CD4-positive, alpha-beta T cell treated with Interleukin-21 for 1 hour (primary cell): ENCODE measurements at places on chromosomes 4 and X.

- no peak for DNase-seq
These were observed 57.6 kb downstream of the N4BP2 start for GRCh38 chr4:40114206-40114605.

DNA sequence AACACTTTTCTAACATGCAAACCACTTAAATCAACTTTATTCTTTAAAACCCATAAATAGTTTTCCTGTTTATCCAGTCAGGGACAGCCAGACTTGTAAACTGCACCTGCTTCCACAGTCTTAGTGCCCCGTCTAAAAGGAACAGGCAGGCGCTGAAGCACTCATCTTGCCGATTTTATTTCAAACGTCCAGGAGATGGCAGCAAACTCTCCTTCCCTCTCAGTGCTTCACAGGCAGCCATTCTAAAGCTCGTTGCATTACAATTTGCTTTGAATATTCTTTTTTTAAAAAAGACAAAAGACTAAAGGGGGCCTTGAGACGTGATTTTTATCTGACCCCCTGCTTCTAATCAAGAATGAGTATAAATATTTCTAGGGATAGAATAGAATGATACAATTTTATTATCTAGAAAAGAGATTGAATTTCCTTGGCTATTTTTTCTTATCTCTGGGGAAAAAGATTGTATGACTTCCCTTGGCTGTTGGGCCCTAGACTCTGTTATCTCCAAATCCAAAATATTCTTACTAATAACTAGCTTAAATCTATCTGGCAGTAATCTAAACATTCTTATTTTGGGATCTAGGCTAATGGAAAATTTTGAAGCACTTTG is 93.6 kb upstream of the MYOZ2 start:
- DNase-seq = peak; percentile 69

DNA sequence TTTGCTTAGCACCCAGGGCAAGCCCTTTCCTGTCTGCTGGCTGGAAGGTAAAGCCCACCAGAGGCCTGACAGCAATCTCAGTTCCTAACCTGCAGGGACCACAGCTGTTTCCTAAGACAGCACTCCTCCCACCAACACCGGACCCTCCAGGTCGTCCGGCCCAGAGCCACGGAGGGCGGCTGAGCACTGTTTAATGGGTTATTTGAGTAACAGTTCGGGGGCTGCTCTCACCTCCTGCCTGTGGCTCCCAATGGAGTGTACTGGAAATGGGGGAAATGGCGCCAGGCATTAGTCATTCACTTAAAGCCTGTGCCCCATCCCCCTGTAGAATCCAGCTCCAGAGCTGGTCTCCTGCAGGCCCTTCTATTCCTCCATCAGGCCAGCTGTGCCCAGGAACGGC is 81.6 kb upstream of the ADRA2C start:
- DNase-seq = no peak

DNA sequence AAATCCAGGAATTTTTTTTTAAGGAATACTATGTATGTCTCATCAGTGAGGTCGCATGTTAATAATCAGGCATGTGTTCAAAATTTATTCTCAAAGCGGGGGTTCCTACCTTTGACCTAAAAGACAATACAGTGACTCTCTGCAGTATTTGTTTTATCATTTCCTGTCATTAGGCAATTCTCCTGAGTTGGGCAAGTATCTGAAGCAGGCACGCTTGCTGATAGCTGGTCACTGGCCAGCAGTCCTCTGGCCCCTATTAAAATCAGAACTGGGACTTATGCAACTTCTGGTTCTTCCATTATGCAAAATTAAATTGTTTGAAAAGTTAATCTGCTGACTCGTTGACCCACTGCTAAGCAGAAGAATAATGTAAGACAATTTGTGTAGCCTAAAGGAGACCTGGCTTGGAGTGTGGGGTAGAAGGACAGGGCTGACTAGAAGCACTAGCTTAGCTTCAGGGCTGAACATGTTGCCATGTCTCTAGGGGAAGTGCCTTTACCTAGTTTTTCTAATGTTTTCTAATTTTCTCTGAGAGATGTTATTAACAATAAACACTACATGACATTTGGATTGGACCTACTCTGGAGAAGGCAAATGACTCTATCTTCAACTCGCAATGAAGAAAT is 36.0 kb upstream of the GABRA2 start:
- no peak for DNase-seq

GRCh38 chrX:68947882-68948605 is 119.2 kb downstream of the EFNB1 start:
- no peak for DNase-seq

- DNase-seq = no peak
These were observed 263.2 kb upstream of the ITM2A start for GRCh38 chrX:79630033-79631009.

DNA sequence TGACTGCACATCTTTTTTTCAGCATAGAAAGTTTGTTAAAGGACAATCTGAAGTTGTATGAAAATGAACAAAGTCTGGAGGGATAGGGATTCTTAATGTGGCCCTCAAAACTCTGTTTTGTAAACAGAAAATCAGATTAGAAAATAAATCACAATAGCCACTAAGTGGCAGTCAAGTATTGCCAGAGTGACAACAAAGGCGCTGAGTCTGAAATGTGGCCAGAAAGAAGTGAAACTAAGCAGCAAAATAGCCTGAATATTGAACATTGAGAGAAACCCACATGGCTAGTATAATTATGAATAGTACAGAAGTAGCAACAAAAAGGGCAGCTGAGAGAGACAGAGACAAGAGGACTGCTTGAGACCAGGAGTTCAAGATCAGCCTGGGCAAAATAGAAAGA is 81.1 kb upstream of the CT45A1 start:
- DNase-seq = no peak

DNA sequence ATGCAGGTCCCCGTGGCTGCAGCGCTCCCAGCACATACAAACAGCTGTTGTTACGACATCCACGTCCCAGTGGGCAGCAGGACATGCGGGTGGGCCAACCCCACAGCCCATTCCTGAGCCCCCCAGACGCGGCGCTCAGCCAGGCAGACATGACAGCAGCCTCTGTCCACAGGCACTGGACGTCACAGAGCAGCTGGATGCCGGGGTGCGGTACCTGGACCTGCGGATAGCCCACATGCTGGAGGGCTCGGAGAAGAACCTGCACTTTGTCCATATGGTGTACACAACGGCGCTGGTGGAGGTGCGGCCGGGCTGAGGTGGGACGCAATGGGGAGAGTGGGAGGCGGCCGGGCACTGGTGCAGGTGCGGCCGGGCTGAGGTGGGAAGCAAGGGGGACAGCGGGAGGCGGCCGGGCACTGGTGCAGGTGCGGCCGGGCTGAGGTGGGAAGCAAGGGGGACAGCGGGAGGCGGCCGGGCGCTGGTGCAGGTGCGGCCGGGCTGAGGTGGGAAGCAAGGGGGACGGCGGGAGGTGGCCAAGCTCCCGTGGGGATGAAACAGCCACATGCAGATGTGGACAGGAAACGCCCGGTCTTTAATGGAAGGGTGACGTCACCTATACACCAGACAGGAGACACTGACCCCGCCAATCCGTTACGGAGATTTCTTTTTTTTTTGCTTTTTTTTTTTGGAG is 9.4 kb downstream of the PLCXD1 start:
- DNase-seq = no peak

GRCh38 chrX:45811326-45811725 is 610.6 kb upstream of the DIPK2B start:
- DNase-seq = no peak

DNA sequence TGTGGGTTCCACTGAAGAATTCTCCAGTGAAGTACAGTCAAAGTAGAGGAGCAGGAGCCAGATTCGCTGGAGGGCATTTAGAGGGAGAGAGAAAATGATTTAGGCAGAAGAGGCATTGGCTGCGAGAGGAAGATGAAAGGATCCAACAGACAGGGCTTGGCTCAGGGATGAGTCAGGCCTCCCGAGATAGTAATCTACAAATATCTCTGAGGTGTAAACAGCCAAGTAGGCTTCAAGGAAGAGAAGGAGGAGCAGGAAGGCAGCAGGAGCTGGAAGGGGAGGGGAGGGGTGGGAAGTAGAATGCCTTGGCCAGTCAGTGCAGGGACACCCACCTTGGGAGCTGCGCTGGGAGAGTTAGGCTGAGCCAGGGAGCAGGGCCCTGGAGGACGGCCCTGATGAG is 55.5 kb downstream of the PJA1 start:
- no peak for DNase-seq

- no peak for DNase-seq
These were observed 25.3 kb downstream of the SMIM20 start for GRCh38 chr4:25939330-25939729.

- no peak for DNase-seq
These were observed 12.5 kb downstream of the SNX25 start for GRCh38 chr4:185221912-185222311.

DNA sequence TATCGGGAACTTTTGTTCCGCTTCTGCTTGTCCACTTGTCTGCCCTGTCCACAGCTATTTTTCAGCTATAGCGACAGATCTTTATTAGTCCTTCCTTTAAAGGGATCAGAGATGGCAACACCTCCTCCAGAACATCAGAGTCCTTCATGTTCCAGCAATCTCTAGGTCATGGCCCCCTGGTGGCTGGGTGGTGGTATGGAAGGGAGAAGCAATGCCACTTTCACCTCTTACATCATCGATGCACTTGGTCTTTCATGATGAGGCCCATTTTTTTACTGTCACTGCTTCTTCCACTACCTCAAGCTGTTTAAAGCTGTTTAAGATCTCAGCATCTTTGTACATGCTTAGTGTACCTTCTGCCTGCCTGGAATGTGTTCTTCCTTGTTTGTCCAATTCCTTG is 106.7 kb downstream of the ARHGAP6 start:
- peak; percentile 39 for DNase-seq

- no peak for DNase-seq
These were observed 498.4 kb downstream of the PDGFC start for GRCh38 chr4:156473151-156473550.

DNA sequence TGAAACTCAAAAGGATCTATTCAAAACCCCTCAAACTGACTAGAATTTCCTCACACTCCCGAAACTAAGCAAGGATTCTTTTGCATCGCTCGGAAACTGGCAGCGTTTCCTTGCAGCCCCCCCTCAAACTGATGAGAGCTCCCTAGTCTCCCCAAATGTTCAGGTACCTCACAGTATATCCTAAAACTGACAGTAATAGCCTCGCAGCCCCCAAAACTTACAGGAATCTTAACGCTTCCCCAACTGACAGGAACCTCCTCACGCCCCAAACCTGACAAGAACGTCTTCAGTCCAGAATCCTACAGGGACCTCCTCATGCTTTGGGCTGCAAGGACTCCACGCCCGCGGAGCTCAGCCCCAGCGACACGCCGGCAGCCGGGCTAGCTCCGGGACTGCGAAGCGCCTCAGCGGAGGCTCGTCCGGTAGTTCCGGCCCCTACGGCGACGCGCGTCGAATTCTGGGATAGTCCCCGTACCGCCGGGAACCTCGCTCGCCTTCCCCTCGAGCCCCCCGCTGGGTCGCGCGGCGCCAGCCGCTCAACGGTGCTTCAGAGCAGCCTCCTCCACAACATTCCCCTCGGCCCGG is 640 bp downstream of the PHF8 start:
- no peak for DNase-seq

DNA sequence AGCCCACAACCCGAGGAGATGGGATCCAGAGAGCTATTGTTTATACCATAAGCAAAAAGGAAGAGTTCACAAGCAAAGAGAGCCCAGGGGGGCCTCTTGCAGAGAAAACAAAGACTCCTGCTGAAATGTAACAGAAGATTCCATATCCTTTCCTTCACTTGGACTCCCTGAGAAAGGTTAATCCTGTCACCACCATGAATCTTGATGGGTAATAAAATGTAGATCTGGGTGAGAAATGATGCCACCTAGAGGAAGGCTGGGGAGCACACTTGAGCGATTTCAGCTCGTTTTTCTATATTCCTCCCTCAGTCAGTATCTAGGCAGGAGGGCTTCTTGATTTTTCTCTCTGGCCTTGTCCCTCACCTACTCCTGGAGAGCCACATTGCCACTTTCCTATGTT is 10.2 kb upstream of the KCNE5 start:
- DNase-seq = no peak

DNA sequence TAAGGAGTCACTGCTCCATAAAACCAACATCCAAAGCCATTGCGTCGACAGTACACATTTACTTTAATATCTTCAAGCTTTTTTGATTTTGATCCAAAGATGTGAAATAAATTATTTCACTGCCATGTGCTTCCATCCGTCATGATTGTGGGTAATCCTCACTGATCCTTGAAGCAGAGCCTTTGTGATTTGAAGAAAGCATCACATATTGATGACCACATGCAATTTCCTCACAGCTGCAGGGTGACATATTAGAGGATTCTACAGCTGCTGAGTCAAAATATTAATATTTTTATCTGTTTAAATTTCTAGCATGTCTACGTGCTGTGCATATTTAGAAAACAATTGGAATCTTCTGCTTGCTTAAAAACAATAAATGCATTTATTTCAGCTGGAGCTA is 196.8 kb upstream of the ANXA3 start:
- DNase-seq = no peak

GRCh38 chrX:44996277-44996676 is 123.3 kb downstream of the KDM6A start:
- DNase-seq = no peak

DNA sequence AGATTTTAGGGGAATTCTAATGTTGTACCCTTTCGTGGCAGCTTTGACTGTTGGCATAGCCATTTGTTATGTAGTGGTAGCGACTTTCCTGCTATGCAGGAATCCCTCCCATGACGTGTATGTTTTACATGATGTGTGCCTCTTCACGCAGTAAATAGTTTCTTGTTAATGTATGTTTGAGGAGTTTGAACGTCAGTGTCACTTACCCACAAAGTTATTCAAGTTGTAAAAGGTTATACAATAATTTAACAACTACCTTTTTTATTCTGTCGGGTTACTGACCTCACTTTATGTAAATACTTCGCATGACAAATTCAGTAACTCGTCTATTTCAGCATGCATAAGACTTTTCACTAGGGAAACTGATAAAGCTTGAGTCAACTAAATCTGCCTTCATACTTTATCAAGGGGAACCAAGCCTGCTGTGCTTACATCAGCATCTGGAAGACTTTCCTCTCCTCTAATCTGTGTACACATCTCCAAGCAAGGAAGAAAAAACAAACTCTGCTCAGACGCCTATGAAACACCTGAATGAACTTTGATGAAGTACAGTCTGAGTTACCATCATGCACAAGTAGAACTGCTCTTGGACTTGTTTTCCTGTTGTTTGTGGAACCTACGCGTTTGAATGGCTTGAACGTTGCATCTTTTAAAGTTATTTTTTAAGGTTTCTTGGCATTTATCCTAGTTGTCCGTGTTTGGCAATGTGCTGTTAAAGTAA is 61.2 kb downstream of the SLC9A6 start:
- no peak for DNase-seq

DNA sequence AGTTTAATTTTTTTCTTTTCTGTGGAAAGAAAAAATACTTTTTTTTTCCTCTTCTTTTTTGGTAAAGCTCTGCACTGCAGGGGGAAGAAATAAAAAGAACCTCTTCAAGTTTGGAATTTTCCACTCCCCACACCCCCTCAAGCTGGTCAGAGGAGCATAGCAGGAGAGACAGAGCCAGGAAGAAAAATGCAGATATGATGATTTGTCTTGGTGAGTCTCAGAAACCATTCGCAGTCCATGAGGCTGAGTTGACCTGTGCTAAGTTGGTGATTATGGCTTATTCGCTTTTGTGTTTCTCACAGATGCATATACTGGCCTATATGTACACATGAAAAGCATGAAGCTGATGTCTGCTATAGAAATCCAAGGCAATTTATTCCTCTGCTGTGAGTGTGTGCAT is 205.9 kb downstream of the LDB2 start:
- no peak for DNase-seq
